K562 (cell line): ENCODE measurements at places on chromosomes 7 and 10.
A peak's percentile ranks its signal among the peaks of the same experiment; 100 is the strongest.

GRCh38 chr7:149887311-149887710 lies 13.5 kb downstream of the ATP6V0E2 start:
- no peak for DNase-seq

GRCh38 chr7:96903906-96904305 lies 101.4 kb upstream of the DLX6 start:
- no peak for DNase-seq

GRCh38 chr7:115087437-115087836 lies 165.5 kb downstream of the MDFIC start:
- DNase-seq: no peak

DNA sequence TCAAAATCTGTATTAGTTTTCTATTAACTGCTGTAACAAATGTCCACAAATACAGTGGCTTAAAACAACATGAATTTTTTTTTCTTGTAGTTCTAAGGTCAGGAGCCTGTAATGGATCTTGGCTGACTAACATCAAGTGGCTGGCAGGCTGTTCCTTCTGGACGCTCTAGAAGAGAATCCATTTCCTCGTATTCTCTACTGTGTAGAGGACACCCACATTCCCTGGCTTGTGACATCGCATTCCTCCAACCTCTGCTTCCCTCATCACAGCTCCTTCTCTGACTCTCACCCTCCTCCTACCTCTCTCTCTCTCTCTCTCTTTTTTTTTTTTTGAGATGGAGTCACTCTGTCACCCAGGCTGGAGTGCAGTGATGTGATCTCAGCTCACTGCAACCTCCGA lies 4.8 kb upstream of the CALHM1 start:
- no peak for DNase-seq

GRCh38 chr10:3723766-3724165 lies 61.2 kb downstream of the KLF6 start:
- no peak for DNase-seq

DNA sequence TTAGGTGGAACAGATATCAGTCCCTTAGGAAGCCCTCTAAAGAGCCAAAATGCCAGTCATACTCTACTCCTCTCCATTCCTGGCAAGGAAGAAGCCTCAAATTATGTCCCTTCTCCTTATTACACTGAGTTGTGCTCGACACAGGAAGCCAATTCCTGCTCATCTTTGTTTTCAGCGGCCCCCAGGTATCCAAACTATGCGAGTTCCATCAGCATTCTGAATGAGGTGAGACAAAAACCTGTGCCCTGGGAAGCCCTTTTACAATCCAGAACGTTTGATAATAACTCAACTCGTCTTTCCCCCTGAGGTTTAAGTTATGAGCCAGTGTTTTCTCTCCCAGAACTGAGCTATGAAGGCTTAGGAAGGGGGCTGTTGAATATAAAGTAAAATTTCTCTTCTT lies 580.5 kb downstream of the NXPH1 start:
- DNase-seq: no peak

GRCh38 chr7:17401791-17402627 lies 103.6 kb downstream of the AHR start:
- no peak for DNase-seq

GRCh38 chr7:83934118-83934734 lies 260.4 kb downstream of the SEMA3A start:
- no peak for DNase-seq

- no peak for DNase-seq
Measured at GRCh38 chr10:115846528-115846927, 426.5 kb downstream of the GFRA1 start.

- peak; percentile 88 for DNase-seq
Measured at GRCh38 chr7:155003092-155003375, at the start of gene PAXIP1. TSS of gene PAXIP1 (minus strand) at chr7:155003124. CDS start at chr7:155002929, 195 bp downstream.

- DNase-seq: no peak
Measured at GRCh38 chr7:139075871-139076686, 33.4 kb downstream of the ZC3HAV1 start.

DNA sequence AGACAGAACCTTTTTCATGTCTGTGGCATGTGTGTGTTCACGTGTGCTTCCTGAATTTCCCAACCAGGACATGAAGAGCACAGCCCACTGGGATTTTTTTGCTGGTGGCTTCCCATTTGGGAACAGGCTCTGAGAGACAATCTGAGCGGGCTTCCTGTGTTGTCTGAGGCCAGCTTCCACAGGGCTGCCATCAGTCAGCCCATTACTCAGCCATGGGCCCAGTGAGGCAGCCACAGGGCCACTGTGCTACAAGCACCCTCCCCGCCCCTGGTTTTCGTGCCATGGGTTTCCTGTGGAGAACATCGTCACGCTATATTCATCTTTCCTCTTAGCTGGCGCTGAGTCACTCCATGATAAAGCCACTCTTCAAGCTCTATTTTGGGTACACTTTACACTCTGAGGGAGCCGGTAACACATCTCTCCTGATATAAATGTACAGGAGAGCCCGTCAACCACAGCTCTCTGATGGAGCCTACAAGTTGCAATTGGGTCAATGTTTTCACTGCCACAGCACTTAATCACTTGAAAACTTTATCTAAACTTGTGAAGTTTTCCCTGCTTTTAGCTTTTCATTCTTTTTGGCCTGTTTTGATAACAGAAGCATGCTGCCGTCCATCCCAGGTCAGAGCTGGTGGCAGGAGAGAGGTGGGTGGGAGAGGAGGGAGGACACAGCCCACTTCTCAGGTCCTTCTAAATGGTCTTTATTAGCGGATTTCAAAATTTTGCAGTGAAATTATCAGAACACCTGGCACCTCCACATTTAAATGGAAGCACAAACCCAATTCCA lies 96.9 kb downstream of the HIPK2 start:
- peak; percentile 88 for DNase-seq

GRCh38 chr10:104630731-104631130 lies 10.4 kb upstream of the SORCS3 start:
- DNase-seq: no peak

GRCh38 chr10:7585228-7585627 lies 81.5 kb downstream of the ITIH5 start:
- no peak for DNase-seq

DNA sequence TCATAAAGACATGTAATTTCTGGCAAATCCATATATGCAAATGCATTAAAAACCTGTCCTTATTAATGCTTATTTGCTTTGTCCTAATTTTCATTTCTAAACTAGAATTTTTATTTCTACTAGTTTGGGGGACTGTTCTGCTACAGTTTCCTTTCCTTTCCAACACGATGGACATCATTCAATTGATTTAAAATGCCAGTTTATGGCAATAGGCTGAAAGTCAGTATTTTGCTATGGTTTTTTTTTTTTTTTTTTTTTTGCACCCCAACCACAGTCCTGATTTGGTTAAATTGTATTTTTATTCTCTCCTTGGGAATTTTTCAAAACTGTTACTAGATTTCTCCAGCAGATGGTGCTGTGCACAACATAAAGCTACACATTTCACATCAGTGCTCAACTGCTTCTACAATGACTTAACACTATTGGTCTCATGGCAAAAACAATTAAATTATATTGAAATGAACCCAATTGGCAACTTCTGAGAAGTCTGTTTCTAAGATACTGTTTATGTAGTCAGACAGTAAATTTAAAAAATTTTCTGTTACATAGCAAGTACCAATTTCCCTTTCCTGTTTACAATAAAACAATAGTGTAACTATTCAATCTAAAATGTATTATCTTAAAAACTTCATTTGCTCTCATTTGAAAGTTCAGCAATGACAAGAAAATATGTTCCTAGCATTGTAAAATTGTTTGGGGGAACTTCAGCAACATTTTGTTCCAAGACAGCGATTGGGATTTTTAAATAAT lies 193.8 kb upstream of the CCDC6 start:
- peak; percentile 77 for DNase-seq
